Glutamatergic neuron (in vitro differentiated cells): ENCODE measurements at places on chromosomes 7 and 10.

- DNase-seq, result no peak
These were observed 46.3 kb upstream of the FZD9 start for GRCh38 chr7:73387221-73387828.

DNA sequence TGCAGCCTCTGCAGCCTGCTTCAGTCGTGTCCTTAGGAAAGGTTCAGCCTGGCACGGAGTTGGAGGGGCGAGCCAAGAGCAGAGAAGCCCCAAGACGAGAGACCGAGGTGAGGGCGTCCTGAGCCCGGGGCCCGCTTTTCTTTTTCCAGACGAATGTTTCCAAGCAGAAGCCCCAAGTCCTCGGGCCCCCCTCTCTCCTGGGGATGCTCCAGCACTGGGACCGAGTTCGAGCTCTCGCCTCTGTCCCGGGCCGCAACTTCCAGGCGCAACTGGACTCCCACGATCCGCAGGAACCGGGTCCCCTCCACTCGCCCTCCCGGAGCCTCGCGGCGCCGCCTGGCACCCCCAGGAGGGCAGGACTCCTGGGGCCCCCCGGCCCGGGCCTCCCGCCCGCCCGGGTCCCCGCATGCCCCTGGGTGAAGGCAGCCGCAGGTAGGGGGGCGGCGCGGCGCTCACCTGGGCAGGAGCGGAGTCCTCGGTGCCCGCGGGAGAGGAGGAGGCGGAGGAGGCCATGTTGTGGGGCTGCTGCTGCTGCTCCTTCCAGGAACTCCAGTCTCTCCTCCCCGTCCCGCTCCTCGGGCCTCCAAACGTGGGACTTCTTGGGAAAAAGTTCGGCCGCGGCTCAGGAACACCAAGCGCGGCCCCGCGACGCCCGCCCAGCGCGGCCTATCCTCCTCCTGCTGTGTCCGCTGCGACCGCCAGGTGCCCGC is 45.3 kb upstream of the CDK1 start:
- DNase-seq, result peak; percentile 39

DNA sequence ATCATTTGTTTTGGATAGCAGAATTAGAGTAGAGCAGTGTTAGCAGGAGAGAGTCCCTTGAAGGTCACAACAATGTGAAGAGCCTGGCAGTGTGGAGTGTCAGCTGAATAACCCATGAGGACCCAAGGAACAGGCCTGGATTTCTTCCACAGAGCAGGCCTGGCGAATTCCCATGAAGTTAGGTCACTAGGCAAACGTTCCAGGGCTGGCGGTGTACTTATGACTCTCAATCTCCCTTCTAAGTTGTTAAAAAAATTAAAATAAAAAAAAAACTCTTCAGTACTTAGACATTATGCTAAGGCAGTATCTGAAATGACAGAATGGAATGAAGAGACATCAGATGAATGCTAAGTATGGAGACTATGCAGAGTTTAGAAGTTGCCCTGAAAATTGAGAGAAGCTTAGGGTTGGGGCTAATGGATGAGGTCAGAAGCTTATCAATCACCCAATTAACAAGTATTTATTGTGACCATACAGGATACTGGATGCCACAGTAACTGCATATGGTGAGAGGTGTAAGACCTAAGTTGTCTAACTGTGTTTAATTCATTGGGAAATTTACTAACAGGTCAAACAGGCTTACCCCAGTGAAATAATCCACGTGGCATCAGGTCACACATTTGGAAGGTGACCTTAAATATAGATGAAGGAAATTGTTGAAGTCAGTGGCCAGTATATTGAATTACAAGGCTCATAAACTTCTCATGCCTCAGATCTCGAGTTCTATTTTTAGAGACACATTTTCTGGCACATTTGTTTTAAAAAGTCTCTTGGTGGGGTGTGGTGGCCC is 126.2 kb upstream of the NRP1 start:
- no peak for DNase-seq

DNA sequence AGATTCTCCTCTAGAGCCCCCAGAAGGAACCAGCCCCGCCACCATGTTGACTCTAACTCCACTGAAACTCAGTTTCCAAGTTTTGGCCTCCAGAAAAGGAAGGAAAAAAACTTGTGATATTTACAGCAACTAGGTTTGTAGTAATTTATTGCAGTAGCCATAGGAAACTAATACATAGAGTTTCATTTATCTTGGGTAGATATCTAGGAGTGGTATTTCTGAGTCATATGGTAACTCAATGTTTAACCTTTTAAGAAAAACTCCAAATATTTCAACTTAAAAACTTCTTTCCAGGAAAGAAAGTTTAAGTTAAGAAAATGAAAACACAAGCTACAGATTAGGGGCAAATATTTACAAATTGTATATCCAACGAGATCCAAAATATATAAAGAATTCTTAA is 576.7 kb downstream of the KCNMA1 start:
- no peak for DNase-seq

DNA sequence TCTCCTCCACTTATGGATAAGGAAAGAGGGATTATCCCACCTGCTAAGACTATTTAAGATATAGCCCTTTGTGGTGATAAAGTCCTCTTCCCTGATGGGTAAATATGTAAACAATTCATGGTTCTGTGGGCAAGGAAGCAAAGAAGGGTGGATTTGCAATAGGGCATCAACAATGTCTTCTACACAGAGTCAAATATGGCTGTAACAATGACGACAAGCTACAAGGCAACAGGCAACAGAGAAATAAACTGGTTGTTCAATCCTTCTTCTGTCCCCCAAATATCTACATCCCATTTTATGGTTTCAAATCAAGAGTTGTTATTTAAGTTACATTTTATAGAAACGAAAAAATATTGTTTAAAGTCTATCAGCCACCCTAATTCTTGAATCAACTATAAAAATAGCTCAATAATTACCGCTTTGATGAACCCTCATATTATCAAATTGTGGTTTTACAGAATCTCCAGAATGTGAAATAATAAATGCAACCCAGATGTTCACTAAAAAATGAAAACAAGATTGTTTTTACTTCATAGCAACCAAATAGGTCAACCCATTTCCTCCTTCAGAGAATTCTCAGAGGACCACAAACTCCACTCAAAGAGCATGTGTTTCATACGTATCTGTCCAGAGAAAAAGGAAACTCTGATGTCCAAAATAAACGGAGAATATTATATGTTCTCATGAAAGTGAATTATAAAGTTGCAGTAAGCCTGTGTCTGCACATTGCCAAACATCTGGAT is 13.8 kb downstream of the CYTH3 start:
- DNase-seq, result no peak

GRCh38 chr7:93442478-93443224 is 131.9 kb downstream of the CALCR start:
- peak; percentile 52 for DNase-seq

DNA sequence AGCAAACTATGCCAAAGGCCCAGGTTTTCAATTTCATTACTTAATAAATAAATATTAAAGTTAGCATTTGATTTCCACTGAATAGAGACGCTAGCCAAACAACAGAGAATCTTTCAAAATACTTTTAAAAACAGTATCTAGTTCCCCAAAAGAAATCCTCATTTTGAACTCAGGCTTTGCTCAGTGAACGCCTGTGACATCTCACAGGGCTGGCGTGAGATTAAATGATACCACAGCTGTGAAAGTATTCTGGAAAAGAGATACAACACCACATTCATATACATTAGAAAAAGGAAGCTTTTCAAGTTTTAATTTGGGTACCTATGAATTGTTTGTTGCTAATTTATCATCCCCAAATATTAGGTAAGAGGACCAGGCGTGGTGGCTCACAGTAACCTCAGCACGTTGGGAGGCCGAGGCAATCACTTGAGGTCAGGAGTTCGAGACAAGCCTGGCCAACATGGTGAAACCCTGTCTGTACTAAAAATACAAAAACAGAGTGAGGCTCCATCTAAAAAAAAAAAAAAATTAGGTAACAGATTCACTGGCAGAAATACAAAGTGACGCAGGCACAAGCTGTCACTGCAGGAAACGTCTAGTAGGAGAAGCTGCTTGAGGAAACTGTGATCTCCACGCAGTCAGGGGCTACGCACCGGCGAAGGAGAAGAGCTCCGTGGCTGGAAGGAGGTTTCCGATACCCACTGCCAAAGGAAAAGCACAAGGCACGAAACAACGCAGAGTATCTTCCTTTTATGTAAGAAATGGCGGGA is 50.0 kb downstream of the AMZ1 start:
- DNase-seq, result no peak

DNA sequence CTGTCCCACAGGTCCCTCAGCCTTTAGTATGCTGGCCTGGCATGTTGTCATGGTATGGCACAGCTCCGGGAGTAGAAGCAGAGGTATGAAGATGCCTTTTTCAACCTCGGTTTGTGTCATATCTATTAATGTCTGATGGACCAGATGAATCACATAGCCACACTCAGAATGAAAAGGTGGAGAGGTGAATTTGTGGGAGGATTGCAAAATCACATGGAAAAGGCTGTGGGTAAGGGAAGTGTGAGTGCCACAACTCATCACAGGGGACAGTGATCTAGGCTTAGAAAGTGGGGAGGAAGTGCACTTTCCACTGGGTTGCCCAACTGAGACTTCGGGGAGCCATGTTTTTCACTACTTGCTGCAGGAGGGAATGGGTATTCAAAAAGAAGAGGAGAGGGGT is 190.7 kb downstream of the WDR11 start:
- DNase-seq, result no peak

- DNase-seq, result no peak
These were observed 3.5 kb upstream of the GNGT1 start for GRCh38 chr7:93902777-93903423.

- no peak for DNase-seq
These were observed 9.7 kb downstream of the CD36 start for GRCh38 chr7:80648031-80648600.
